ENCODE measurements at places on chromosomes 1 and 21.

DNA sequence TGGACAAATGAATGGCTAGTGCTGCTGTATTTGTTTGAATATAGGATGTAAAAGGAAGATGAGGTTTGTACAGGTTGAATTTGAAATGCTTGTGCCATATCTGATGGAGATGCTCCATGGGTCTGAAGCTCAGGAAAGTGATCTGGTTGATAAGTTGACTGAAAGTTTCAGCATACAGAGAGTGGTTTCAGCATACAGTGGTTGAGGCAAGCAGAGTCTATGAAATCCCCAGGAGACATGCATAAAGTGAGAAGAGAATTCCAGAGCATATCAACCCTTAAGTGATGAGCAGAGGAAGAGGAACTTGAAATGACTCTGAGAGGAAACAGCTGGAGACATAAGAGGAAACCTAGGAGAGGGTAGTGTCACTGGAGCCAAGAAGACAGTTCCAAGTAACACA, 21.7 kb downstream of the TCHHL1 start:
- no peak for DNase-seq

GRCh38 chr1:98034505-98034904, 113.7 kb upstream of the DPYD start:
- no peak for DNase-seq

DNA sequence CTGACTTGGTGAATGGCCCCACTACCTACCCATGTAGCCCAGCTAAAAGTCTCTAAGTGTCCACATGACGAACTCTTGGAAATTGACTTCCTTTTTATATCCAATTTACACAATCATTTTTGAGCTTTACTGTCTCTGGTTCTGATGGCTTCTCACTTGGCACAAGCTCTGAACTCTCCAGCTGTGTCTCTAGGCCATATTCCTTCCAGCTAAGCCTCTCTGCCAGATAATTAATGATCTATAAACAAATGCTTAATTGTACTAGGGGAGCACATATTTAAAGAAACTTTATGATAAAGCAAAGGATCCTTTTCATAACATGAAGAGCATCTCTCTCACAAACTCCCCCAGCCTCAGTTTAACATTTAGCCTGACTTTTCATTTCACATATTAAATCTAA, 16.3 kb upstream of the BEND5 start:
- no peak for DNase-seq

GRCh38 chr1:15609631-15610030, 7.6 kb upstream of the DDI2 start:
- DNase-seq: no peak

GRCh38 chr1:67677408-67677807, 7.6 kb upstream of the GADD45A start:
- no peak for DNase-seq

DNA sequence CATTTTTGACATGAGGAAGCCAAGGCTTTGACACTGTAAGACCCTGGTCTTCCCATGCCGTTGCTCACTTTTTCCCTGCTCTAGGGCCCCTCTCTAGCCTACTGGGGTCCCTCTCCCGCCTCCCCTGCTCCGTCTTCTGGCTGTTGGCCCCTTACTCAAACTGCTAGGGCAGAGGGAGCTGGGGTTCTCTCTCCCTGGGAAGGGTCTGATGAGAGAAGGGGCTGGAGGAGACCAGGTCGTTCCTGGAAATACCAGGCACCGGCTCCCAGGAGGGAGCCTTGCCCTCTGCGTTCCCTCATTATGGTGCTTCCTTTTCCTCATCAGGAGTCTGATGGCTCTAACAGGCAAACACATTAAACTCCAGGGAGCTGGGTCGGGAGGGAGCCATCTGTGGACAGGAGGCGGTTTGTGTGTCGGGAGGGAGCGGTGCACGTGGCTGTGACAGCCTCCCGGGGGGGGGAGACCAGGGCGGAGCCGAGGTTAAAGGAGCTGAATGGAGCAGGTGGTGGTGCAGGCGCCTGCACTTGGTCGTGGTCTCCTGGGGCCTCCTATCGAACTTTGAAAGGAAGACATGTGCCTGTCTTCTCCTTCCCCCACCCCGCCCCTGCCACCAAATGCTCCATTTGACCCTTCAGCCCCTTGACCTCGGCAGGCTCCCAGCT, 35.4 kb upstream of the LHX4 start:
- no peak for DNase-seq

GRCh38 chr21:45997495-45998275, 16.1 kb downstream of the COL6A1 start:
- DNase-seq: no peak

DNA sequence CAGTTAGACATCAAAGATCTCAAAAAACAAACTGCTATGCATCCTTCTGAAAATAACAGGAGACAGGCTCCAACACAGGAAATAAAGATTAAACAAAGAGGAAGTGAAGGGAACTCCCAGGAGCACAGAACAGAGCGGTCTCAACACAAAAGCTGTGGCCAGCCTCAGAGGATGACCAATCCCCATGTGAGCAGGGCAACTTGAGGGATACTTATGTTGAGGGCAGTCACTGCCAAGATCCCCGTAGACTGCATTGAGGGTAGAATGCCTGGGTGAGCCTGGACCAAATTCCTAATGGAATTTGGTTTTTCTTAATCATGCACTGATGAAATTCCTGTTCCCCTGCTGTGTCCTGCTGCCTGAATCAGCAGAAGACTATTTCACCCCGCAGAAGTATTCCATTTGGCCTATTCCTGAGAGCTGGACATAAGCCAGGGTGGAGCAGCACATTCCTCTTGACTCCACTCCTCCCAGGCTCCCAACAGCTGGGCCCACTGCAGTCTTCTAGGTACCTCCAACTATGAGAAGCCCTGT, 49.0 kb downstream of the JAK1 start:
- peak; percentile 97 for DNase-seq

- no peak for DNase-seq
These were observed 572 bp downstream of the FUCA1 start for GRCh38 chr1:23867542-23867894.

- DNase-seq: peak; percentile 47
These were observed 54.7 kb upstream of the MAN1A2 start for GRCh38 chr1:117312453-117313138.

- DNase-seq: no peak
These were observed 46.4 kb upstream of the RAB3GAP2 start for GRCh38 chr1:220318673-220319072.

GRCh38 chr1:244075247-244075722, 24.2 kb downstream of the ZBTB18 start:
- peak; percentile 67 for DNase-seq

- DNase-seq: peak; percentile 0
These were observed 852 bp upstream of the RAVER2 start for GRCh38 chr1:64743954-64744491.
